Gastrocnemius medialis (tissue), 4 donors: ENCODE measurements at places on chromosomes 12 and 14.

DNA sequence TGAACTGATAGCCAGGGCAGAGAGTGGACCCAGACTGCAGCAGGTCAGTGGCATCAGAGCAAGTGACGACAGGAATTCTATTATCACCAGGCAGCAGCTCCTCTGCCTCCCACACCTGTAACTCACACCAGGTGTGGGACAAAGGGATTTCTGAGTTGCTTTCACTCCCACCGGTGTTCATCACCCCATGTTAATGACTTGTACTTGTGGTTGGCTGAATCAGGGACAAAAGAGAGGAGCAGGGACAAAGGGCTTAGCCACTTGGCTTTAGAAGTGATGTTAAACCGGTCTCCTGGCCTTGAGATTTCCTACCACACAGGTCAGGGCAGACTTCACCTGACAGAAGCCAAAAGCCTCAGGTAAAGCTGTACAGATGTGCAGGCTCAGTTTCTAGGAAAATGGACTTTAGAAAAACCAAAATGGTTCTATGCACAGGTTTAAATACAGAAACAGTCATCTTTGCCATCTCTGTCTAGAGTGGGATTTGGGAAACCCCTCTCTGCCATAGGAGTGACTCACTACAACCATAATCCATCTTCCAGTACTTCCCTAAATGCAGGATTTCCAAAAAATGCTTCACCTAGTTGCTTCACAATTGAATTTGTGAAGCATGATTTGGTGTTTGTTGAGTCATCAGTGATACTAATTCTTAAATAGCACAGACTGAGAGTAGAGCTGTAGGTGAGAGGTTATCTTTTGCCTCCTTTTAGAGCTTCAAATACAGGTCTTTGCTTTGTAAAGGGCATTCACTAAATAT lies 158.5 kb downstream of the PRKCH start:
- no peak for DNase-seq

- no peak for DNase-seq
Measured at GRCh38 chr12:103560604-103561101, 26.4 kb upstream of the STAB2 start.

GRCh38 chr12:52063082-52063924 lies 6.5 kb upstream of the ATG101 start:
- DNase-seq: no peak

DNA sequence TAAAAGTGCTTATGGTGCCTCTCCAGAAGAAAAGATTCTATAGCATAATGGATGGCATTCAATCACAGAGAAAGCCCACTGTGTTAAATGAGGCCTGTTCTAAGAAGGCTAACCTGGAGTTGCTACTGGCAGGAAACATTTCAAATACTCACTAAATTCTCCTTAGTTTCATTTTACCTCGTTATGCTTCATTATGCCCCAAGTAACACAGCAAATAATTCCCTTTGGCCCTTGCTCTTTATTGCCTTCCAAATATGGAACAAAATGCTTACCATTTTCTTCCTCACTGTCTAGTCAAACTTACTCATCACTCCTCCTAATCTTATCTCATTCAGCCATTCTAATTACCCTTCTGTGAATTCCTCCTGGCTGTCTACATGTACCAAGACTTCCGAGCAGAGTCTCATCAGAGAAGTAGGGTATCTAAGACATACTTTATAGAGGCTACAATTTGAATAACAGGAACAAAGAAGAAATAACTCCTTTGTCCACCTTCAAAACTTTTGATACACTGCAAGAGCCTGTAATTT lies 292.1 kb upstream of the CLEC14A start:
- no peak for DNase-seq

GRCh38 chr12:77161944-77162343 lies 96.6 kb upstream of the E2F7 start:
- DNase-seq: no peak
